Hematopoietic multipotent progenitor cell treated with erythropoietin and hydrocortisone succinate and interleukin-3 and kit ligand, for 15 days (in vitro differentiated cells): ENCODE measurements at places on chromosomes 1 and 21.

GRCh38 chr1:241086686-241087085 lies 270.3 kb downstream of the RGS7 start:
- DNase-seq, result no peak

DNA sequence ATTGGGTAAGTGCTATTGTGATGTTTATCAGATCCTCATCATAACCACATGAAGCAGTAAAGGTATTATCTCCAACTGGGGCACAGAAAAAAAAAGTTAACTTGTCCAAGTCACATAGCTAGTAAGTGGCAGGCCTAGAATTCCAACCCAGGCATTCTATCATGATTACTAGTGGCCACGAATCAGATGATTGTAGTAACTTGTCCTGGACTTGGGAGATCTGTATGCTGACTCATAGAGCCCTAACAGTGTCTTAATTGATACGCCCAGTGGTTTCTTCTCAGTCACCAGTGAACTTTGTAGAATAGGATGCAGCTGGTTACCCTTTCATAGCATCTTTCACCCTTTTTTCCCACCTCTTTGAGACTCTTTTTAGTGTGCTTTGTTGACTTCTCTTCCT lies 91.1 kb upstream of the UBE2U start:
- DNase-seq, result no peak

DNA sequence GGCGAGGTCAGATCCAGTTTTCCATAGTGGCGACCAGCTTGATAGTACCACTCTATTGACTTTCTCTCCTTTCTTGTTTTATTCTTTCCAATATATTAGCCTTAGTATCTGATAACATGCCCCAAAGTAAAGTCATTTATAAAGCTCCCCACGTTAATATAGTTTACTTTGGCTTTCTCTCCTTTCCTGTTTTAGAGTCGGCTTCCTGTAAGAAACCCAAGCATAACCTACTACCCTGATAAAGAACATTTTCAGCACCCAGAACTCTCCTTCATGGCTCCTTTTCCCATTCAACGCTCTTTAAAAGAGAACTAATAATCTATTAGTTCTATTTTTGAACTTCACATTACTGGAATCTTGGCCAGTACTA lies 23.7 kb downstream of the CD1D start:
- no peak for DNase-seq

GRCh38 chr1:51516649-51517158 lies 2.4 kb downstream of the EPS15 start:
- DNase-seq, result no peak

GRCh38 chr1:6969106-6969505 lies 183.9 kb downstream of the CAMTA1 start:
- DNase-seq, result no peak

- DNase-seq, result no peak
These were observed 138.1 kb downstream of the NR5A2 start for GRCh38 chr1:200165493-200166220.

GRCh38 chr21:38186661-38187270 lies 70.0 kb upstream of the KCNJ15 start:
- no peak for DNase-seq

GRCh38 chr1:87869567-87869966 lies 540.9 kb downstream of the LMO4 start:
- DNase-seq, result no peak
